ENCODE measurements at places on chromosomes 7 and 10.

GRCh38 chr10:131824371-131825149 is 76.2 kb upstream of the PPP2R2D start:
- DNase-seq = no peak

DNA sequence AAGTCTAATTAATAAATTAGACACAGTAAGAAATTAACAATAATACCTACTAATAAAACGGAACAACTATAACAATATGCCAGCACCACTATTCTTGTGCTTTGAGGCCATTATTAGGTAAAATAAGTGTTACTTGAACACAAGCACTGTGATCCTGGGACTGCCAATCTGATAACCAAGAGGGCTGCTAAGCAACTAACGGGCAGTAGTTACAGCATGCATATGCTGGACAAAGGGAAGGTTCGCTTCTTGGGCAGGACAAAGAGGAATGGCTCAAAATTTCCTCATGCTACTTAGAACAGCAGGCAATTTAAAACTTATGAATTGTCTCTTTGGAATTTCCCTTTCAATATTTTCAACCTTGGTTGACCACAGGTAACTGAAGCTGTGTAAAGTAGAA is 718.6 kb downstream of the SORCS3 start:
- DNase-seq = no peak

DNA sequence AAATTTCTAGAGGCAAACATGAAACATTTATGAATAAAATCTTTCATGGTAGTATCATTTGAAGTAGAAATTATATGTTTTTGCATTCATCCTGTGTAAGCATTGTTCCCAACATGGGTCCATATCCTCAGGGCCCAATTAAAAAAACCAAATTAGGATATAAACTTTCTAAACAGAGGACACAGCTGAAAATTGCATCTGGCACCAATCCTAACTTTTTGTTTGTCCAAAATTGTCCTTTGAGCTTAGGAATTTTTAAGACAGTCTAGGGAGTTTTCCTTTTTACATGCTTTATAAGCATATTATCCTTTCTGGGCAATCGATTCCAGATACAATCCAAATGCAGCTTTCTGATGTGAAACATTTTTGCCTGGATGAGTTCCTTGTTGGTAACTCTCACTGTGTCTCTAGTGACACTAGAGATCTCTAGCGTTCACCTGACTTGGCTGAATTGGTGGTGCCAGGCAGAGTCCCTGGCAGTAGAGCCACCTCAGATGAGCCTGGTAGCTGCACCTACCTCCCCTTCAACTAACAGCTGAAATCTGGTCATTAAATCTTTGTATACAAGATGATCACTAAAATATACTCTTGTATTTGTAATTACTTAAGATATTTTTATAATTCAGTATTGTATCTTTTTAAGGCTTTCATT is 137.6 kb upstream of the SAMD8 start:
- DNase-seq = no peak

DNA sequence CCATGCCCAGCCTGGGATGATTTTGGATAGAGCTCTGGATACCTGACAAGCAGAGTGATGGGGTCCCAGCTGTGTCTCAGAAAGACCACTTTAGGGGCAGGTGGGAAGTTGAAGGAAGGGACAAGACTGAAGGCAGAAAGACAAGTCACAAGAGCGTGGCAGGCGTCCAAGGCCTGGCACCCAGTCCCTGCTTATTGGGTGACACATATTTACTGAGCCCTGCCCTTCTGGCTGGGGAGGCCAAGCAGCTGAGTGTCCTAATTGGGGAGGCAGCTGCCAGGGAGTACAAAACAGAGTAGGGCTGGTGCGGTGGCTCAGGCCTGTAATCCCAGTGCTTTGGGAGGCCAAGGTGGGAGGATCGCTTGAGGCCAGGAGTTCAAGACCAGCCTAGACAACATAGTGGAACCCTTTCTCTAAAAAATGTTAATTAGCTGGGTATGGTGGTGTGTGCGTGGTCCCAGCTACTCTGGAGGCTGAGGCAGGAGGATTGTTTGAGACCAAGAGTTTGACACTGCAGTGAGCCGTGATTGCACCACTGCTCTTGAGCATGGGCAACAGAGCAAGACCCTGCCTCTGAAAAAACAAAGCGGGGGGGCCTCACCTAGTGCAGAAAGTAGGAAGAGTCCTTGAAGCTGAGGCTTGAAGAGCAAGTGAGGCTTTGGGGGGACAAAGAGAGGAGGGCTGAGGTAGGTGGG is 53.0 kb upstream of the GTF2I start:
- no peak for DNase-seq

DNA sequence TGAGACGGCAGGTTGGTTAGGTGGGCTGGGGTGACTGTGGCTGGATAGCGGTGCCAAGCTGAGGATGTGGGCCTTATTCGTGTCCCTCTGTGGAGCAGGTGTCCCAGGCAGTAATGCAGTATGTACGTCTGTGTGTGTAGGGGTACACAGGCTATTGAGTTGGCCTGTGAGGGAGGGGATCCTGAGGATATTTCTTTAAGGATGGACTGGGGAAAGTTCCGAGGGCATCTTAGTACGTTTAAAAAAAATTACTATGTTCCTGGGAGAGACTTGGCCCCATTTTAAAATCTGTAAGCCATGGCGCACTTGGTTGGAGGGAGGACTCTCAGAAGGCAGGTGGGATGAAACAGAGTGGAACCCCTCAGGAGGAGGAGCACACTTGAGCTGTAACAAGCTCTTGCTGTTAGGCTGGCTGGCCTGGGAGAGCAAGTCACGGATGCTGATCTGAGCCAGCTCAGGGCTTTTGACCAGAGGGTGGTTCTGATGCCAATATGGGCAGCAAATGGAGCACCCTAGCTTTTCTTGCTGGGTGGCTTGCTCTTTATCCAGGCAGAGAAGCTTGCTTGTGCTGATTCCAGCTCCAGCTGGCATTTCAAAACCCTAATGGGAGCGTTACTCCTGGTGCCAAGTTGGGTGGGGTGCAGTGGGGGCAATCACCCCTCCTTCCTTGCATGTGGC is 765 bp downstream of the WBP1L start:
- peak; percentile 8 for DNase-seq

- DNase-seq = no peak
Measured at GRCh38 chr7:100567751-100568175, 5.9 kb downstream of the SAP25 start.

DNA sequence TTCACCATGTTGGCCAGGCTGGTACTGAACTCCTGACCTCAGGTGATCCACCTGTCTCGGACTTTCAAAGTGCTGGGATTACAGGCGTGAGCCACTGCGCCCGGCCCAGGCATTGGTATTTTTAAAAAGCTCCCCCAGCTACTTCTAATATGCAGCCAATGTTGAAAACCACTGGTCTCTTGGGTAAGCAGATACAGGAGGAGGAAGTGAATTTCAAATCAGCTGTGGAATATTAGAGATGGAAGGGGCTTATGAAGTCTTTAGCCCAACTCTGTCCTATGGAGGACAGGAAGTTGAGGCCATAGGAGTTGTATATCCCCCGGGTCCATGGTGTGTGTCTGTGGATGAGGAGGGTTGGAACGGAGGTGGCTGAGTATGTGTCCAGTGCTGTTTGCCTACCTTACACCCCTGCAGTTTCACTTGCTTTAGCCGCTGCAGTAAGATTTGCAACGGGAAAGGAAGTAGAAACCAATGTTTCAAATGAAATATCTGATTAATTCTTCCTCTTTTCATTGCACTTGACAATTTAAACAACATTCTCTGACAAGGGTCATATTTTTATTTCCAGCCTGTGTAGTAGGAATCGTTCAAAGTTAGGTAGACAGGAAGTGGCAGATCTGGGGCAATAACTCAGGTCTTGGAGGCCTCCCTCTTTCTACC is 3.4 kb downstream of the PDE6C start:
- no peak for DNase-seq

All from activated T-helper 1 cell treated with anti-CD3 and anti-CD28 coated beads, Interleukin-2, amount 50 U/mL, for 16 hours (primary cell).